ENCODE measurements at places on chromosomes 5 and 9.

DNA sequence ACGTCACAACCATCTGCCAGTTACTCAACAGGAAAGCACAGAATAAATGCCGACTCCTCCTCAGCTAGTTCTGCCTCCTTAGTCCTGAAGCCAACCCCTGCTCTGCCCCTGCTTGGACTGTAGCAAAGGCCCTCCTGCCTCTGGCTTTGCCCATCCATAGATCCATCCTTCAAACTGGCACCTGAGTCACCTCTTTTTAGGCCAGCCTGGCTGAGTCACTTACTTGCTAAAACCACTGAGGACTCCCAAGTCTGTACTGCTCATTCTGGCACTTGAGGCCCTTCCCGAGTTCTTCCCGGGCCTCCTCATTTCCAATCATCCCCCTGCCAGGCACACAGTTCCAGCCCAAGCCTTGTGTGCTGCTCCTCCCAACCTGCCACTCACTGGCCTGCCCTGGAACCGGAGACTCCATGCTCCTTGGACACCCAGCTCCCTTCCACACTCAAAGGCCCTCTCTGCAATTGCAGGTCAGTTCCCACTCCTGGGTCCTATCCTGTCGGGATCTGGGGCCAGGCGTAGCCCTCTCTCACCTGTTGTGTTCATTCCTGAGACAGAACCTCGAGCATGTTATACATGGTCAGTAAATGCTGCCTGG is 220.1 kb downstream of the DAB2IP start:
- peaks cover 15% of the 10 kb centered on the region for H3K4me1 ChIP-seq
- H3K4me3 ChIP-seq: no peak overlapping the region
- DNase-seq: no peak
- no peak overlapping the region for H3K27ac ChIP-seq
- no peaks in the 10 kb centered on the region for H3K27me3 ChIP-seq

DNA sequence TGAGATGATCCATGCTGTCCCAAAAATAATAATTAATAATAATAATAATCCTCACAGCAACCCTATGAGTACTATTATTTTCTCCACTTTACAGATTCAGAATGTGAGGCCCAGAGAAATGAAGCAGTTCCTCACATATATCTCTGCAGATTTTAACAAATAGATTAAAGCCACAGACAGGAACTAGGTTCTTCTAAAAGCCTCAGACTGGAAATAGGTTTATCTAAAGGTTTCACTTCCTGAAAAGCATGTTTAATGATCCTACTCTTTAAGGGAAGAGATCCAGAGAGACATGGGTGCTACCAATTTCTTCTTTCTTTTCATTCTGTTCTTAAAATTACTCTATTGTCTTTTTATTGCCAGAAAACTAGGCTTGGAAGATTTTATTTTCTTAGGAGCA is 1079.4 kb upstream of the COX7C start:
- H3K27me3 ChIP-seq: no peaks in the 10 kb centered on the region
- H3K27ac ChIP-seq: no peak overlapping the region
- no peak for DNase-seq
- H3K4me3 ChIP-seq: no peak overlapping the region

DNA sequence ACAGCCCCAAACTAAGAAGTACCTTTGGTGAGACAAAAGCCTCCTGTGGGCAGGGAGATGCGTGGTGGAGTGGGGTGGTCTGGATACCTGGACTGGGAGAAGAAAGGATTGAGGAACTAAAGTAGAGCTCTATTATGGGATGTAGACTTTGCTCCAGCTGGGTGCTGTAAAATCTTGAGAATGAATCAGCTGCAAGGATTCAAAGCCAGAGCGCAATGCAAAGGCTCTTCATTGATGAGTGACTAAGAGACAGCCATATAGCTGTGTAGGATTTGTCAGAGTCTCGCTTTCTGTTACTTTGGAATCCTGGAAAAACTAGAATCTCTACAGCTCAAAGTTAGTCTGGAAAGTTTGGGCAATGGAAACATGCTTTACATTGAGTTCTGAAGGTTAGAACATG is 159.9 kb downstream of the TAF11L14 start:
- DNase-seq: no peak
- H3K27ac ChIP-seq: no peak overlapping the region
- no peaks in the 10 kb centered on the region for H3K36me3 ChIP-seq
- H3K27me3 ChIP-seq: no peaks in the 10 kb centered on the region
- no peak overlapping the region for H3K4me3 ChIP-seq

DNA sequence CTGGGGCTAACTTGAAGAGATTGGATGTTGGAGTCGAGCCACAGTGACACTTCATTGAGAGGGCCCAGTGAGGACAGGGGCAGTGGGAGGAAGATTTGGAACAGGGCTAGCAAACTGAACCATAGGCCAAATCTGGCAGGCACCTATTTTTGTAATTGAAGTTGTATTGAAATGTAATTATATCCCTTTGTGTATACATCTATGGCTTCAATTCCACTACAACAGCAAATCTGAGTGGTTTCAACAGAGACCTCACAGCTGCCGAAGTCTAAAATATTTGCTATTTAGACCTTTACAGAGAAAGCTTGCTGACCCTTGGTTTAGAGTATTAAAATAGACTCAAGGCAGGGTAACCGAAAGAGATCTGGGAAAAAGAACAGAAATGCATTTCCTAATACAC is 4.7 kb upstream of the TNFSF8 start:
- no peaks in the 10 kb centered on the region for H3K36me3 ChIP-seq
- no peaks in the 10 kb centered on the region for H3K27me3 ChIP-seq
- H3K4me1 ChIP-seq: peaks cover 17% of the 10 kb centered on the region
- no peak for DNase-seq
- H3K4me3 ChIP-seq: no peak overlapping the region

GRCh38 chr9:36560771-36561170 is 11.9 kb upstream of the MELK start:
- no peak for DNase-seq
- H3K36me3 ChIP-seq: no peaks in the 10 kb centered on the region
- no peak overlapping the region for H3K4me3 ChIP-seq
- H3K4me1 ChIP-seq: peaks cover 4% of the 10 kb centered on the region
- no peak overlapping the region for H3K27ac ChIP-seq
- H3K27me3 ChIP-seq: no peaks in the 10 kb centered on the region

- H3K4me3 ChIP-seq: no peak overlapping the region
- no peak overlapping the region for H3K27ac ChIP-seq
- H3K36me3 ChIP-seq: no peaks in the 10 kb centered on the region
- DNase-seq: no peak
- H3K27me3 ChIP-seq: no peaks in the 10 kb centered on the region
These were observed 117.0 kb downstream of the PIK3R1 start for GRCh38 chr5:68332556-68332955.

- no peaks in the 10 kb centered on the region for H3K36me3 ChIP-seq
- H3K4me3 ChIP-seq: no peak overlapping the region
- no peaks in the 10 kb centered on the region for H3K27me3 ChIP-seq
These were observed 502.7 kb downstream of the TLE4 start for GRCh38 chr9:80074439-80074838.

DNA sequence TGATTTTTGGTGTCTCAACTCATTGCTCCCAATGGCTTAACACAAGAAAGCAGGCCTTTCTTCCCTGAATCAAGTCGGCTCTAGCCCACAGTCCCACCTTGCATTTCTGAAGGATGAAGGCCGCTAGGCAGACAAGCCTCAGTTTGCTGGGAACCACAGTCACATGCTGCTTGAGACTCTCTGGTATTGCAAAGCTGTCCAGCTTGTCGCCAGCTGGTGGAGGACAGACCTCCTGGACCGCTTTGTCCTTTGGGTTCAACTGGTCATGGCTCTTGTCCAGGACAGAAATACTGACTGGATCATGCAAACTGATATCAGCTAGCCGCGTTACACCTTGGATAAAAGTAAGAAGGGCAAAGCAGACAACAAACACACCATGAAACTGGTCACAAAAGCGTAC is 23.1 kb downstream of the DDX31 start:
- no peaks in the 10 kb centered on the region for H3K27me3 ChIP-seq
- H3K4me1 ChIP-seq: no peaks in the 10 kb centered on the region
- DNase-seq: no peak
- H3K27ac ChIP-seq: no peak overlapping the region
- H3K4me3 ChIP-seq: no peak overlapping the region

GRCh38 chr9:136327304-136327974 is at the start of gene GPSM1:
Gene GPSM1 (plus strand): TSS chr9:136327539. CDS start chr9:136327696, 157 bp downstream.
- H3K27ac ChIP-seq: no peak within 1 kb of the TSS
- H3K4me1 ChIP-seq: peaks cover 62% of the 10 kb centered on the region
- DNase-seq: no peak
- H3K4me3 ChIP-seq: peak within 1 kb of the TSS; percentile 65
- no peaks in the 10 kb centered on the region for H3K36me3 ChIP-seq
- H3K27me3 ChIP-seq: no peaks in the 10 kb centered on the region

DNA sequence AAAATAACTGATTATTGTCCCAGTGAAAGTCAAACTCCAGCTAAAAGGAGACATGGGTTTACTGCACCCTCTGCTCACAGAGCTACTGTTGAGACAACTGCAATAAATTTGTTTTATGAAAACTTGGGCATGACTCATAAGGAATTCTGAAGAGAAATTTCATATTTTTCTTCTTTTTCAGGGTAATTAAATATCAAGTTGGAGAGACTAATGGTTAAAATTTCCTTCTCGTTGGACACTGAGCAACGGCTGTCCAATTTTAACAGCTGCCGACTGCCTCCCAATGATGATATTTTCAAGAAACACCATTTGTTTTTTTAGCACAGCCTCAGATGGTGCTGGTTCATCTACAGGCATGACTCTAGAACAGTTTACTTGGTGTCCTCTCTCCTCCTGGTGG is 259.2 kb upstream of the RGMB start:
- H3K4me1 ChIP-seq: no peaks in the 10 kb centered on the region
- no peaks in the 10 kb centered on the region for H3K27me3 ChIP-seq
- no peak overlapping the region for H3K27ac ChIP-seq
- no peak overlapping the region for H3K4me3 ChIP-seq
- H3K36me3 ChIP-seq: no peaks in the 10 kb centered on the region
- DNase-seq: no peak

GRCh38 chr9:24614070-24614469 is 68.4 kb upstream of the IZUMO3 start:
- no peaks in the 10 kb centered on the region for H3K36me3 ChIP-seq
- no peaks in the 10 kb centered on the region for H3K4me1 ChIP-seq
- H3K27ac ChIP-seq: no peak overlapping the region
- H3K4me3 ChIP-seq: no peak overlapping the region

DNA sequence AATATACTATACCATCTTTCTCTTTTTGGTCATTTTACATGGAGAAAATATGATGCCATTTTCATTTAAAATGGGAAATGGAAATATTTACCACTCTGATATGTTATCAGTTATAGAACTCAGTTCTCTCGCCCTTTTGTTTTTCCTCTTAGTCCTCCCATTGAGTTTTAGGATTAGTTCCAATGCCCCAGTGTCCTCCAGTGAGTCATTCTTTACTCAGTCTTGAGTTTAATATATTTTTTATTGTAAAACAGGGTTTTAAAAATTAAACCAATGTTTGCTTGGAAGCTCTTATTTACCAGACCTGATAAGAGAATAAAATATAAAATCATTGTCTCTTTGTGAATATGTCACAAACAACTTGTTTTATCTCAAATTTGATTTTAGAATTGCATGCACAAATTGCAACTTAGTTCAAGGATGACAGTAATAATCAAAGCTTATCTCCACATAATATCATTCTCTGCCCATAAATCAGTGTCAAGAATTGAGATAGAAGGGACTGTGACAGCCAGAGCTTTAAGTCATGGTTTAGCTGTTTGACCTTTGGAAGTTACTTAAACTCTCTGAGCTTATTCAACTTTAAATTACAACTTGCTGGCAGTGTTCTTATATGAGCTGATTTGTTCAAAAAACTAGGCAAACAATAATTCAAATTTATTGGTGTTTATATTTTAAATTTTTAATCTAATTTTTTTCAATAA is 166.4 kb downstream of the PAM start:
- H3K27ac ChIP-seq: no peak overlapping the region
- H3K4me3 ChIP-seq: no peak overlapping the region
- no peaks in the 10 kb centered on the region for H3K4me1 ChIP-seq
- H3K27me3 ChIP-seq: no peaks in the 10 kb centered on the region
- DNase-seq: no peak
- no peaks in the 10 kb centered on the region for H3K36me3 ChIP-seq

GRCh38 chr9:109010746-109011145 is 2.6 kb downstream of the CTNNAL1 start:
- no peaks in the 10 kb centered on the region for H3K27me3 ChIP-seq
- no peak overlapping the region for H3K27ac ChIP-seq
- peak overlapping the region; percentile 89 for H3K4me3 ChIP-seq
- no peaks in the 10 kb centered on the region for H3K36me3 ChIP-seq

DNA sequence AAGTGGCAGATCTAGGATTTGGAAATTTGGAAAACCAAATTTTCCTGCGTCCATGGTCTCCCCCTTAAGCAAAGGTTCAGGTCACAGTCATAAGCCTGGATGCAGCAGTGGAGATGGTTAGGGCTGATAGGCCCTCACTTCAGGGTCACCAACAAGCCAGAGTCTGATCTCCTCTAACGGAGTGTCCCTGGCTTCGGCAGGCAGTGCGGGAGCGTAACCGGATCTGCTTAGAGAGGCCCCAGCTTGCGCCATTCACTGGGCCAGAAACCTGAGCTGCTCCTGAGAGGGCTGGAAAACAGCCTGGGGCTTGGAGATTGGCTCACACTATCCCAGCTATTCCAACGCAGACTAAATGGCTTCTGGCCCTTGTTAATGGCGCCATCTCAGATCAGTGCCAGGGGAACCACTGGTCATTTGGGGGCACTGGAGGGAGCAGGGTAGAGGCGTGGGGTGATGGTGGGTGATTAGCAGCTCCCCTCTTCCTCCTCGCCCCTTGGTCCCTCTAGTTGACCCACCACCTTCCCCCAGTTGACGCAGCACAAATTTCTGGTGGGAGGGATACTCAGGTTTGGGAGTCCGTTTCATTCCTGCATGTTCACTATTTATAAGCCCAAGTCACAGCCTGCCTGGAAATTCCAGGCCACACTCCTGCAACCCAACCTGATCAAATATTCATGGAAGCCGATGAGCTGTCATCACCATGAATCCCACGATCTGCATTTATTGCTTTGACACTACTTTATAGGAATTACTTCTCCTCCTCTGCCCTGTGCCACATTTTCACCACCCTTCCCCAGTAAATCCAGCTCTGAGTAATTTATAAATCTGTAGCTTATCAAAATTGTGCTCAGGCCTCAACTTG is 134.6 kb upstream of the CPEB4 start:
- H3K36me3 ChIP-seq: no peaks in the 10 kb centered on the region
- no peaks in the 10 kb centered on the region for H3K27me3 ChIP-seq
- peaks cover 8% of the 10 kb centered on the region for H3K4me1 ChIP-seq
- H3K4me3 ChIP-seq: no peak overlapping the region

GRCh38 chr5:178069909-178070308 is 43.4 kb upstream of the N4BP3 start:
- H3K4me1 ChIP-seq: peaks cover 16% of the 10 kb centered on the region
- H3K27ac ChIP-seq: no peak overlapping the region
- peak; percentile 90 for DNase-seq
- no peaks in the 10 kb centered on the region for H3K27me3 ChIP-seq
- H3K4me3 ChIP-seq: no peak overlapping the region
- H3K36me3 ChIP-seq: no peaks in the 10 kb centered on the region

- no peak overlapping the region for H3K27ac ChIP-seq
- H3K4me1 ChIP-seq: peaks cover 48% of the 10 kb centered on the region
These were observed 16.1 kb downstream of the GFI1B start for GRCh38 chr9:132994410-132995120.

All from Karpas-422 (cell line).